ENCODE measurements at places on chromosomes 11 and 22.
A peak's percentile ranks its signal among the peaks of the same experiment; 100 is the strongest.

DNA sequence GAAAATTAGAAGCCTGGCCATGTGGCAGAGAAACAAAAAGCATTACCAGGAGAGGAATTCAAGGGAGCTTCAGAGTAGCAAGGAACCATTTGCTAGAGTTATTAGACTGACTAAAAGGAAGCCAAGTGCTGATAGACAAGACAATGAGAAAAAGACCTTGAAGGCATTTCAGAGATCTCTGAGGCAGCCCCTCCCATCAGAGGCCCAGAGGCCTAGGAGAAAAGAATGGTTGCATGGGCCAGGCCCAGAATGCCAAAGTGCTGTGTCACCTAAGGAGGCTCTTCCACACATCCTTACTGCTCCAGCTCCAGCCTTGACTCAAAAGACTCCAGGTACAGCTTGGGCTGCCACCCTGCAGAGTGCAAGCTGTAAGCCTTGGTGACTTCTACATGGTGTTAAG lies 61.8 kb upstream of the POU2AF2 start:
- DNase-seq, result no peak

- no peak for DNase-seq
Observed at GRCh38 chr22:23077627-23078461, 7.5 kb downstream of the GNAZ start.

DNA sequence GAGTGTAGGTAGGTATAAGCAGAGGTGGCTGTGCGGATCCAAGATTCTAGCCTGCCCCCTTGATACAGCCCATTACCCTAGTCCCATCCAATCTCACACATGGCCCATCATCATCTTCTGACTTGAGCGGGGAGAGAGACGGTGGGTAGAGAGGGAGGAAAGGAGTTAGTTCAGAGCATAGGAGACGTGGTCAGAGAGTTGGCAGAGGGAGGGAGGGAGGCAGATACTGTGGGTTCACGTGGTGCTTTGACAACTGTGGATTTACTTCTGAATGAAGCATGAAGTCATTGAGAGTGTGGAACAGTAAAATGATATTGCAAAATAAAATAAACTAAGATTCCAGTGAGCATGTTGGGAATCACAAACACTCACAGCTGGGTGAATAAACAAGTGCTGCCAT lies 31.4 kb upstream of the VPREB1 start:
- no peak for DNase-seq

GRCh38 chr22:21840236-21840823 lies 27.1 kb downstream of the MAPK1 start:
- DNase-seq, result no peak

DNA sequence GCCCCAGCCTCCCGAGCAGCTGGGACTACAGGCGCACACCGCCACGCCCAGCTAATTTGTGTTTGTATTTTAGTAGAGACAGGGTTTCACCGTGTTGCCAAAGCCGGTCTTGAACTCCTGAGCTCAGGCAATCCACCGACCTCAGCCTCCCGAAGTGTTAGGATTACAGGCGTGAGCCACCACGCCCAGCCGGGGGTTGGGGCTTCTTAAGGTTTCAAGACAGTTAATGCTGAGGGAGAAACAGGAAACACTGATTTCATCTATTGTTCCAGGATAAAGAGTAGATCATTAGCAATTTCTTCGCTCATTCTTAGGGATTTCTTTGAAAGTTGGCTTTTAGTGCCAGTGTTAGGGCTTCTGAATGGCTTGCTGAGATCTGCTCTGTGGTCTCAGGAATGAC lies 21.2 kb upstream of the CLMP start:
- no peak for DNase-seq

- DNase-seq, result no peak
Observed at GRCh38 chr11:124732230-124732629, 7.5 kb upstream of the NRGN start.

GRCh38 chr11:70410276-70411205 lies 12.2 kb downstream of the CTTN start:
- DNase-seq, result no peak

DNA sequence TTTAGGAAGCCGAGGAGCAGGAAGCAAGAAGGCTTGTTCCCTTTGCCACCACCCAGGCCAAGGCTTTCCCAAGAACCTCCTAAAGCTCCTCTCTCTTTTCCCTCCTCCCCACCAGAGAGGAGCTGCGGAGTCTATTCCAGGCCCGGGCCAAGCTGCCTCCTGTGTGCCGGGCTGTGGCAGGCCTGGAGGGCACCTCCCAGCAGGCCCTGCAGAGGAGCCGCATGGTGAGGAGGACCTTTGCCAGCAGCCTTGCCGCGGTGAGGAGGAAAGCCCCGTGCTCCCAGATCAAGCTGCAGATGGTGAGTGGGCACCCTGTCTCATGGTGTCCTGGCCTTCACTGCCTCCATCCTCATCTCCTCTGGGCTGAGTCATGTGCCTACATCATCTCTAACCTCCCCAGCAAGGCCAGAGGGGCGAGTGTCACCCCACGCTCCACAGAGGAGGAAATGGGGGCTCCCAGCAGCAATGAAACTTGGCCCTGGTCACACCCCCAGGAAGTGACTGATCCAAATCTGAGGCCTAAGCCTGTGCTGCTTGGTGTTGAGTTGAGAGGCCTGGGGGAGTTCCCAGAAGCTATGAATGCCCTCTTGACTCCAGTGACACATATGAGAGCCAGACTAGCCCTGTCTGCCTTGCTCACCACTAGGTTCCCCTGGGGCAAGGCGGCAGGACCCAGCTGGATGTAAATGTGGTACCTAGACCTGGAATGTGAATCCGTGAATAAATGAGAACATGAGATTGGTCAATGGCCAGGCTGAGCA lies 104.2 kb downstream of the MYO18B start:
- DNase-seq, result no peak

DNA sequence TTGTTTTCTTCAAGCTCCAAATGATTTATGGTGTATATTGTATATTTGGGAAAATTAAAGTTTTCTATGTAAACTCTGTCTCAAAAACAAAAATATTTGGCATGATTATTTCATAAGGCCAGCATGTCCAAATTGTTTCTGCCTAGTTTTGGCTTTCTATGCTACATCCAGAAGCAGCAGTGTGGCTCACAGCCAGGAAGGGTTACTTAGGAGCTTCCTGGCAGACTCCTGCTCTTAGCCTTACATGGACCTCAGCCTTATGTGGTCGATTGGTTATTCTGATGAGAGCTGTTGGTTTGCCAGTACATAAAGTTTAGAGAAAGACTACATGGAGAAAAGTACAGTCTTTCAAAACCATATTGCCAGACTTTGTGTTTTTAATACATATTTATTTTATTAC lies 297.7 kb upstream of the FAT3 start:
- DNase-seq, result no peak

GRCh38 chr22:32237906-32238305 lies 17.2 kb downstream of the SLC5A4 start:
- DNase-seq, result no peak

DNA sequence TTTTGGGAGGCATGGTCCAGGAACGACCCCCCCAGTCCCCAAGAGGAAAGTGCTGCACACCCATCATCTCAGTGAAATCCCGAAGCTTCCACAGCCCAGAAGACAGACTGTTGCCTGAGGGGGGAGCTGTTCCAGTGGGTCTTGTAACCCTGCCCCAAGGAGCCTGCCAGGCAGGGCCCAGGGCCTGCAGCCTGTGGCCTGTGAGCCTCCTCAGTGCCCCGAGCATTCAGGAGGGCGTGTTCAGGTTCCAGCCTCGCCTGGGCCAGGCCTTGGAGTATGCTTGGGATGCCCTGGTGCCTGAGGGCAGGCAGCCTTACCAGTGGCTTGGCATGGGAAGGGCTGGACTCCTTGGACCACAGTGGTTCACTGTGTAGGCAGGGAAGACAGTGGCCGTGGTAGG lies 18.0 kb upstream of the CABP2 start:
- no peak for DNase-seq

- no peak for DNase-seq
Observed at GRCh38 chr11:63572026-63572688, 9.0 kb upstream of the PLAAT2 start.

GRCh38 chr22:47437110-47437509 lies 674.7 kb downstream of the TBC1D22A start:
- DNase-seq, result no peak

- peak; percentile 81 for DNase-seq
Observed at GRCh38 chr11:66694732-66695207, 17.1 kb upstream of the RBM4B start.

DNA sequence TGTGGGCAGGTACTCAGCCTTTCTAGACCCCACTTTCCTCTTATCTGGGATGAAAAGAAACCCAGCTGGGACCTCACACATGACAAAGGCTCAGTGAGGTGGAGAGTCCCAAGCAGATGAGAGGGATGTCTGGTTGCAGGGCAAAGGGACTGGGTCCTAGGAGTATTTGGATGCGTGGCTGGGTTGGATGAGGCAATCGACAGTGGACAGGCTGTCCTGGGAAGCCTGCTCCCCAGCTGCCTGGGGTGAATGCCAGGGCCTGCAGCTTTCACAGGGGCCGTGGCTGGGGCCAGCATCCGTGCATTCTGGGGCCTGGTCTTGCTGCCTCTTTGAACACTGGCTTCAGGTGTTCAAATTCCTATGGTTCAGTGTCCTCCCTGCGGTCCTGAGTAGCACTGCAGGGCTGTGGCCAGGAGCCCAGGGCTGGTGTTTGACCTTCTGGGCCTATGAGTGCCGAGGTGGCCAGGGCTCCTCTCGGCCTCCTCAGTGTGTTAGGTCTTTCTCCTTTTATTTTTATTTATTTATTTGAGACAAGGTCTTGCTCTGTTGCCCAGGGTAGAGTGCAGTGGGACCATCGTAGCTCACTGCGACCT lies 65.3 kb downstream of the MCM5 start:
- no peak for DNase-seq

DNA sequence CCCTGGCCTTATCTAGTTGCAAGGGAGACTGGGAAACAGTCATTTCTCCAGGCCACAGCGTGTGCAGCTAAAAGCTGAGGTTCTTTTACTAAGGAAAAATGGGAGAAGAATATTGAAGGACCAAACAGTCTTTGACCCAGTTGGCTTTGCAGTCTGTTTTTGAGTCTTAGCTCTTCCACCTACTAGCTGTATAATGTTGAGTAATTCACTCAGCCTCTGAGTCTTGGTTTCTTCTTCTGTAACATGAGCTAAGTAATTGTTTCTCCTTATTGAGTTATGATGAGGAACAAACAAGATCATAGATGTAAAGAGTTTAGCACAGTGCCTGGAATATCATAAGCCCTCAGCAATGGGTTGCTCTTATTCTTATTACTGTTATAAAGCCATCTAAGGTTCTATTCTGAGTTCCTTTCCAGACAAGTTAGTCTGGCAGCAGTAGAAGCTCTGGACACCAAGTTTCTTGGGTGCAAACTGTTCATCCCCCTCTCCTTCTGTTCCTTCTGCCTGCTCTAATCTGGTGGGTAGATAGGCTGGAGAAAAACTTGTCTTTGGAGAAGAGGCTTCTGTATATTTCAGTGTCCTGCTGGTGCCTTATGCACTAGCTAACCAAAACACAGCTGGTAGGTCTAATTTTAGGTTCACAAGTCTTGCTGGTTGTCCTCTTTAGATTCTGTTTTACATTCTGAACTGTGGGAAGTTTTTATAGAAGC lies 13.5 kb downstream of the TRIM44 start:
- no peak for DNase-seq

GRCh38 chr11:64911689-64912088 lies 5.3 kb downstream of the ATG2A start:
- DNase-seq, result no peak

Measured in stimulated activated CD4-positive, alpha-beta T cell treated with anti-CD3 and anti-CD28 coated beads, Interleukin-4, amount 100 ng/mL, for 4 hours (primary cell).